ENCODE measurements at places on chromosomes 1 and 21.
A peak's percentile ranks its signal among the peaks of the same experiment; 100 is the strongest.

DNA sequence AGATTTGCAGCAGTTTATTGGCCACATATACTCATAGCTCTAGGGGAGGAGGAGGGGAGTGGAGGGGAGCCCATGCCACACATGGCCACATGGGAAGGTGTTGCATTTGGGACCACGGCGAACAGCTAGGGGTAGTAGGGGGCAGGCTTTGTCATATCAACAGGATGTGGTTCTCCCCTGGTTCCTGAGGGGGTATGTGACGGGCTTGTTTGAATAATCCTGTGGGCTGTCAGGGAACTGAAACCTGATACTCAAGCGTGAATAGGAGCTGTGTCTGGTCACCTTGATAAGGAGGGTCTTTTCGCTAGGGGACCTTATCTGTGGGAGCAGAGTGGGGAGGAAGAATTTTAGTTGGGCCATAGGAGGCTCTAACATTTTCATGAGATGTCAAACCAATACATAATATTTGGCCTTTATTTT, 264.7 kb downstream of the CTH start:
- DNase-seq = no peak
- H3K4me1 ChIP-seq = no peaks in the 10 kb centered on the region
- no peak overlapping the region for H3K27ac ChIP-seq
- H3K4me3 ChIP-seq = no peak overlapping the region
- H3K36me3 ChIP-seq = no peaks in the 10 kb centered on the region

- no peak overlapping the region for H3K4me3 ChIP-seq
- no peaks in the 10 kb centered on the region for H3K4me1 ChIP-seq
- no peaks in the 10 kb centered on the region for H3K27me3 ChIP-seq
Measured at GRCh38 chr1:238318294-238319110, 427.8 kb upstream of the ZP4 start.

GRCh38 chr1:160291248-160292220, 6.6 kb upstream of the PEX19 start:
- H3K27ac ChIP-seq = no peak overlapping the region
- no peaks in the 10 kb centered on the region for H3K27me3 ChIP-seq
- H3K36me3 ChIP-seq = peaks cover 70% of the 10 kb centered on the region
- DNase-seq = peak; percentile 69

DNA sequence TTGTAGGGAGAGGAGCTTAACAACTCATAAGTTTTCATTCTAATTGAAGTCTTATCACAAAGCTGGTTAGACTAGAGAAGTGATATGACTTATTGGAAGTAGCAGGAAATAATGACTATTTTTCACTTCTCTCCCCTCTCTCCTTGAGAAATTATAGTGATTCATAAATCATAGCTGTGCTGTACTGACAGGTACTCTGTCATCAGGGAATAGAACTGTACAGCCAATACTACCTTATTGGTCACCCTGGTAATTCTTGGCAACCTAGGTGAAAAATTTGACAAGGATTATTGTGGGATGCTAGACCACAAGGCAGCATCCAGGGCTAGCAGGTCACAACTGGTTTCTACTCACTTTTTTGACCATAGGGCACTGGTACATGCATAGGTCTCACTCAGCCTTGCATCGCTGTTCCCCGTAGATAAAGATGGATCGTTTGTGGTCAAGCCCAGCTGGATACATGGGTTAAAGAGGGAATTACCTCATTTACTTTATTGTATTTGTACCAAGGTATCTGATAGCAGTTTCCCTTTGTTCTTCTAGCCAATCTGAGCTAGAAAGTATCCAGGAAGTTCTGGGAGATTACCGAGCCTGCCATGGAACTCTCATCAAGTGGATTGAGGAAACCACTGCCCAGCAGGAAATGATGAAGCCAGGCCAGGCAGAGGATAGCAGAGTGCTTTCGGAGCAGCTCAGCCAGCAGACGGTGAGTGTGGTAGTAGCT, 113.6 kb downstream of the MACF1 start:
- no peaks in the 10 kb centered on the region for H3K27me3 ChIP-seq
- DNase-seq = peak; percentile 55
- H3K36me3 ChIP-seq = peaks cover 59% of the 10 kb centered on the region
- H3K4me1 ChIP-seq = no peaks in the 10 kb centered on the region
- peak overlapping the region; percentile 30 for H3K27ac ChIP-seq
- no peak overlapping the region for H3K4me3 ChIP-seq

DNA sequence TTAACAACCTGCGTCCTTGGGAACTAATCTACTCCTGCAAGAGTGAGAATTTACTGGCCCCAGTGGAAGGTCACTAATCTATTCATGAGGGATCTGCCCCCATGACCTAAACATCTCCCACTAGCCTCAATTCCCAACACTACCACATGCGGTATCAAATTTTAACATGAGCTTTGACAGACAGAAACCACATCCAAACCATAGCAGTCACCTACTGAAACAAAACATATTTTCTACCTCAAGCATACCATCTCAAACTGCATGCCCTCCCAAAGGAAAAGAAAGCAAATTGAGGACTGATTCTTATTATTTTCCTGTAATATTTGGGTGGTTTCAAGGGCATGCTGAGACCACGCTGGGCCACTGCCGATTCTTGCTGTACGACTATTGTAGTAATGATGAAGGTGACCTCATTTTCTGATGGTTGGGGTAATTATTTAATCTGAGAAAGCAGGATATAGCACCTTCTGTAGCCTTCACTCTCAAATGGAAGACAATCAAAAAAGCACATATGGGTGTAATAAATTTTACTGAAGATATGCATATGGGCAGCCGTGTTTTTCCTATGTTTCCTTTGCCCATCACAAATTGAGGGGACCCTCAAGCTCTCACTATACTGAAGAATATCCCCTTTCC, 13.2 kb upstream of the GBP5 start:
- no peaks in the 10 kb centered on the region for H3K36me3 ChIP-seq
- no peak for DNase-seq
- H3K4me1 ChIP-seq = no peaks in the 10 kb centered on the region
- no peak overlapping the region for H3K4me3 ChIP-seq

Data from muscle of leg (tissue), 16 donors.